ENCODE measurements at places on chromosomes 12 and 14.

- DNase-seq: no peak
These were observed 180.8 kb downstream of the ZFP36L1 start for GRCh38 chr14:68612049-68612448.

DNA sequence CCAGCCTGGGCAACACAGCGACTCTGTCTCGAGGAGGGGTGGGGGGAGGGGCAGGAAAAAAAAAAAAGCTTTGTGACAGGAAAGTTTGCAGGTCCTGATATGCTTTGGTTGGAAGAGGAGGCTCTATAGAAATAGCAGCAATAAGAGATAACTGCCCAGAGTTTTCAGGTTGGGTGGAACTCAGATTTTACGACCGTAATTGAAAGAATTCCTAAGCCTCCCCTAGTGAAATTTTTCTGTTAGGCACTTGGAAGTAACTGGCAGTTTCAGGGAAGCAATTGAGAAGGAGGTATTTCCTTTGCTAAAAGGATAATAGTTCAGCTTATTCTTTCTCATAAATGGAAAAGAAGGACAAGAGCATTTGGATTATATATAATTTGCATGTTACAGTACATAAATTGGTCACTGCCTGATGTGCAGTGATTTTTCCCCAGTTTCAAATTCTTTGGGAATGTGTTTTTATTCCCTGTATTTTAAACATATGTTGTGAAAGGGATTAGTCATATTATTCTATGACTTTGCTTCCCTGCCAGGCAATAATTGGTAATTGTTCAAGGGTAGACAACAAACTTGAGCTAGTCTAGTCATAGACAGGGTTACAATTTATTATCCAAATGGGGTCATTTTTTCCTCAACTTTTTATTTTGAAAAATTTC is 452.8 kb downstream of the AEBP2 start:
- DNase-seq: no peak

DNA sequence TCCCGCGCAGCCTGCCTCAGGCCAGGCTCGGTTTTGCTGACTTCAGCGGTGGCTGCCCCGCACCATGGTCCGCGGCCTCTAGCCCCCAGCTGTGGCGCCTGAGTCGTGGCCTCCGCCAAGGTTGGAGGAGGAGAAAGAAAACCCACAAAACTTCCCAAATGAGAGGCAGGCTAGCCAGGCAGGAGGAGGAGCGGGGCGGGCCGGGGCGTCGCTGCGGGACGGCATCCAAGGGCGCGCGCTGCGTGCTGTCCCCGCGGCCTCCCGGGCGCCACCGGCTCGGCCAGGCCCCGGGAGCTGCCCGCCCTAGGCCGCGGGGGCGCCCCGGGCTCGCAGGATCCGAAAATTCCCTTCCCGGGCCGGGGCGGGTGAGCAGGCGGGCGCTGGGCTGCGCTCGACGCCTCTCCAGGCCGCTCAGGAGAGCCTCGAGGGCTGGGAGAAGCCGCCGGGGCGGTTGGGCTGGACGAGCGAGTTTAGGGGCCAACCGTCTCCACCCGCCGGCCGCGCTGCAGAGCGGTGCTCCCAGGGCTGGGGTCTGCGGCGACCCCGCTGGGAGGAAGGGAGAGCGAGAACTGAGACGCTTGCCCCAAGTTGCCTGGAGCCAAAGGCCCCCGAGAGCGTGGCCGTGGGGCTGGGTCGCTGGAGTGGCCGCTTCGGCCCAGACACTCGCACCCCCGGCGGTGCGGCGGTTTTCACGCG is at the start of gene EFS:
EFS (minus strand) TSS at position 137 of the 696 bp plus-strand sequence. CDS start 147 bp downstream, outside the sequence.
- DNase-seq: no peak

DNA sequence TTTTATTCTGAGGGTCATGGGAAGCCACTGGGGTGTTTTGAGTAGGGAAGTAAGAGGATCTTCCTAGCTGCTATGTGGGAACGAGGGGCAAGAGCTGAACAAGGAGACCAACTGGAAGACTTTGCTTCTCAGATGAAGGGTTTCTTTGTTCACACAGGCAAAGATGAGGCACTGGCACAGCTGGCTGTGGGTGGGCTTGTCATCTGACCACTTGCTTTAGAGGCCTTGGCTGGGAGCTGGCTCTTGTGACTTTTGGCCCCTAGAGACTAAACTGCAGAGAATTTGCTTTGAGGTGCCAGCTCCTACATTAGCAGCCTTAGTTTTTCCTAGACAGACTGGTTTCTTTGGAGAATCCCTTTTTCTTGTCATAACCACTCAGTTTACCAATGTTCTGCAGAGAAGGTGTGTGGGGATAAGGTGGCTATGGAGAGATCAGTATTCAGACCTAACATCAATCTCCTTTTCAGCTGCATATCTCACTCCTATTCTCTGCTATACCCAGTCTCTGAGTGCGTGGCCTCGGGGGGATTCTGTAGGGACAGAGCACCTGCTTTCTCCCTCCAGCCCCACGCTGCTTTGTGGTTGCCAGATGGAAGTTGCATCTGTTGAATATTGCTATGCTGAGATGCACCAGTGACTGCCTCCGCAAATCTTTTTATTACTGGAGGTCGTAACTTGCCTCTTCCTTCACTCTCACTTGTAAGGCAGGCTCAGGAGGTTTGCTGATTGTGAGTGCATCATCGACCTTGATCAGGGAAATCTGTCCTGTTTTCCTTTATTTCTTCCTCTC is 12.7 kb downstream of the PPP2R5C start:
- DNase-seq: no peak

DNA sequence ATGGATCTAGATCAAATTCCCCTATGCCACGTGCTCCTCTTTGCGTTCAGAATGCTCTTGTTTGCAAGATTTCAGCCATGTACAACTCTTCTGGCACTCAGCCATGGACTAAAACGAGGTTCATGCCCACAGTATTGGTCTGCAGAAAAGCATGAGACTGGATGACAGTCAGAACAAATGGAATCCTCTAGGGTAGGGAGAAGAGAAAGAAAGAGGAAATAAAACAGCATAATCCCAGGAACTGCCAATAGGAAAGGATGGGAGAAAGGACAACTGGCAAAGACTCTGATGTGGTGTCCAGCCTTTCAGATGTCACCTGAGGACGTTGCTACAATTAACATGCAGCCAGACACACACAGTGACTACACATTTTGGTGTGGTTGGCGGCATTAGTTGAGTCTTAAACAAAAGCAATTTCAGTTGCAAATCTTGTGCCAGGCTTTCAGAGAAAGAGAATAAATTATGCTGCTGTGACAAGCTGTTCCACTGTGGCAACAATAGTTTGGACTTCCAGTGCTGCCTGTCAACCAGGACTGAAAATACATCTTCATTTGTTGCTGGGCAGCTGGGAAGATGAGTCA is 338.0 kb downstream of the RGS6 start:
- DNase-seq: no peak

- DNase-seq: no peak
These were observed 9.2 kb upstream of the ALDH2 start for GRCh38 chr12:111757361-111758119.

DNA sequence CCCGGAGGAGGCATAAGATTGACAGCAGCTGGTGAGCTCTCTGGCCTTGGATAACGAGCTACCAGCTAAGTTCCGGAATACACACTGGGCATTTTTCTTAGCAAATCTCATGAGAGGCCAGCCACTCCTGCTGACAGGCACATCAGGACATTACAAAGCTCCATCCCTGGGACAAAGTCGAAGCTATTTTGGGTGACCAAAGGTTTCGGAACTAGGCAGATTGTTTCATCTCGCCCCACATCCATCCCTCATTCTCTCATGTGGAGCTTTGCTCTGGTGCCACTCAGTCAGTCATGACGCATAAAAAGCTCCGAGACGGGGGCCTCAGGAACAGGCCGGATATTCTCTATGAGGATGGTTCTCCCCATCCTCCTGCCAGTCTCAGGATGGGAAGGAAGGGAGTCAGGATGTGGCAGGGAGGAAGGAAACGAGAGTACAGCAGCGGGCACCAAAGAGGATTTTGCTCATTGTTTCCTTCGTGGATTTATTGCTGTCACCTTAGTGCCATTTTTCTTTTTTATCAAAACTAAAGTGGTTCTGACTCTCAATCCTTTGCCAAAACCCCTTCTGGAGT is 253.1 kb upstream of the FKBP4 start:
- no peak for DNase-seq

DNA sequence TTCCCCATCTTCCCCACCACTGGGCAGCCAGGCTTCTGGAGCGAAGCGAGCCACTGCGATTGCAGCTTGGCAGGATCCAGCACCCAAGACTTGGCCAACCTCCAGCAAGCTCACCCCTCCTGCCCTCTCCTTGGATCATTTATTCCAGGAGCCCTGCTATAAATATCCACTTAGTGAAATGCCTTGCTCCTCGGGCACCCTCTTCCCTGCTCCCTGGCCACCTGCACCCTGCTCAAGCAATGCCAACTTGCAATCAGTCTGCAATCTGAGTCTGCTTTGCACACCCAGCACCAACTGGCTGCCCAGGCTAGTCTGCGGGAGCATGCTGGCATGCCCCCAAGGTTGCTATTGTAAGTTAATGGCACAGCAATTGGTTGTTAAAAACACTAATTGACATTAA is 666.0 kb downstream of the MED13L start:
- DNase-seq: no peak

DNA sequence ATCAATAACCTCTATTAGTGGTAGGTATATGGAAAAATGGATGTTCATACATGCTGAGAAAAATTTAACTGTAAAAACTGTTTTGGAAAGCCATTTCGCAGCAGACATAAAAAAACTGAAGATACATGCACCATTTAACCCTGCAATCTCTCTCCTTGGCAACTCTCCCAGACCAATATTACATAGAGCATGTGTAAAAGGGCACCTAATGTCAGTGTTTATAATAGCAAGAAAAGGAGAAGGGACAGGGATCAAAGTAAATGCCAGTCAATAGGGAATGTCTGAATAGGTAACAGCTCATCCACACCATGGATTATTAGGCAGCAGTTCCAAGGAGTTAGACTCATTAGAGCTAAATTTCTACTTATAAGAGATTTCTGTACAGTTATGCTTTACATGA is 77.2 kb downstream of the BTG1 start:
- DNase-seq: no peak

- DNase-seq: no peak
These were observed 23.0 kb downstream of the KCNJ8 start for GRCh38 chr12:21751517-21751916.

DNA sequence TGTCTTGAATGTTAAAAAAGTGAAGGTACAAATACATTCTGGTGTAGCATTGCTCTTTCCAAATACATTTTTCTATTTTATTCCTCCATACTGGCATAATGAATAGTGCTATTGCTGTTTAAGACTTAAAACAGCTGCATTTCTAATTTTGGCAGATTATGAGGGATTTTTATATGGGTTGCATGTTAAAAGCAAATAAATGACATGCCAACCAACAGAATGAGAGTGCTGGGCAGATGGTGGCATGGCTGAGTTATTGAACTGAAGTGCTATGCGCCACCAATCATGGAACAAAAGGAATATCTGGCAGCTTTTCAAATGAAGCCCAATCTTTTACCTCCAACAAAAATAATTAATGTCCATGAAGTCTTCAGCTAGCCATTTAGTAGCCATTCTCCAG is 215.0 kb downstream of the PRKD1 start:
- DNase-seq: no peak

DNA sequence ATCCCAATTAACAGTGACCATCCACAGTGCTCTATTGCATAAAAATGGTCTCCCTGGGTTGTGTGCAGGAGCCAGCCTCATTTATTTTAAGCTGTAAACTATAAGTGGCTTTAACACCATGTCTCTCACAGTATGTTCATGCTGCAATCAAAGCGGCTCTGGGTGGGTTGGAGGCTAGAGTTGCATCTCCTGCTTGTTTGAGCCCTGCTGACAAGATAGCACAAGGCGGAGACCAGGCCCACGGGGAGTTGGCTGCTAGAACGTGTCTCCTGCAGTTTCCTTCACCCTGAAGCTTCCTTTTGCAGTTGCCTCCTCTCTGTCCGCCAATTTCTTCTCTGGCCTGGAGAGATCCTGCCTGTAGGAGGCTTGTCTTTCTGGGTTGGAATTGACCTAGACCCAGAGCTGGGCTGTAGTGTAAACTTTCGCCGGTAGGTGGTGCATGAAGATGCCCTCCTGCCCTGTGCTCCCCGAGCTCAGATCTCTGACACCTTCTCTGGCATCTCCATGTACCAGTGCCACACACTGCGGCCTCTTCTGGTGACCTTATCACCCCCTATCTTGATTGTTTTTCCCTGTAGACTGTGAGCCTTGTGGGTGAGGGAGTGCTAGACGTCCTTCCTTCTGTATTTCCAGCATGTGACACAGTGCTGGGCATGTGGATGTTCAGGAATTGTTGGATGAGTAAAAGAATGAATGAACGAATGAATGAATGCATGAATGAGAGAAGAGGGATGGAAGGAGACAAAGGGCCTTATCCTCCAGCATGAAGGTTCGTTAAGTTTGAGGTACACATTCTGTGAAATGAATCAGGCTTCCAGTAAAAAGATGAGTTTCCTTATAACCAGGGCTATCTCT is 10.4 kb downstream of the OTUB2 start:
- DNase-seq: peak; percentile 42

DNA sequence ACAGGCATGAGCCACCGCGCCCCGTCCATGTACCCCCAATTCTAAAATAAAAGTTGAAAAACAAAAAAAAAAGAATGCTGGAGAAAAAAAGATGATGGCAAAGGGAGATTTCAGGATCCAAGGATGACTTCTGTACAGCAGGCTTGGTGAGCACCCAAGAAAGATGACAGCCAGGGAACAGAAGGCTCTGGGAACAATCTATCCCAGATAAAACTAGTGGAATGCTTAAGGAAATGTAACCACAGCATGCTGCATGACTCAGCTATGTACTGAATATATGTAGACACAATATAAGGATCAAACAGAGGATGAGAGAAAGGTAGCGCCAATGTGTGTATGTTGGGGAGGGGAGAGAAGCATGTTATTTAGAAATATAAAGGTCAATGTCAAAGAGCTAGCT is 123.7 kb upstream of the TMTC1 start:
- DNase-seq: no peak

DNA sequence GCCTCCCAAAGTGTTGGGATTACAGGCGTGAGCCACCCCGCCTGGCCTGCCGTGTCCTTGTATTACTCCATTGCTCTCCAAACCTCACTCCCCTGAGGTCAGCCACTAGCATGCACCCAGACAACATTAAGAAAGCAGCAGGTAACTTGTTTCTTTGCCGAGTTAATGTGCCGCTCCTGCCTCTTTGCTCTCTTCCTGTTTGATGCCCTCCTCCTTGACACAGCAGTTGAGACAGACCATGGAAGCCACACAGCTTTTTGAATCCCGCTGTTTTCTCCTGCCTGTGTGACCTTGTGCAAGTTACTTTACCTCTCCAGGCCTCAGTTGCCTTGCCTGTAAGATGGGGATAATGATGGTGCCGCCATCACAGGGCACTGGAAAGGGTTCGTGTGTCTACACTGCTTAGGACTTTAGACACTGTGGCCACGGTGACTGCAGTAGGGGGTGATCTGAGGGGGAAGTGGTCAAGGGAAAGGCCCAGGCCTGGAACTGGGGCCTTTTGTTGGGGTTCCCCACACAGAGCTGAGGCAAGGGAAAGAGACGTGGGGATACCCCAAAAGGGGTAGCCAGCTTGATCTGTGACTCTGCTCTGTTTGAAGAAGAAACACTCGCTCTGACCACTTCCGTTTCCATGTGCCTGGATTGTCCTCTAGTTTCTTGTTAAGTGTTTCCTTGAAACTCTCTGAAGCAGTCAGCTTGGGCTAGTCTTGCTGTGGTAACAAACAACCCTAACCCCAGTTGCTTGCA is 69.3 kb downstream of the RIN3 start:
- DNase-seq: no peak

GRCh38 chr14:75426332-75427125 is 1.3 kb upstream of the JDP2 start:
- no peak for DNase-seq

GRCh38 chr12:11958221-11959091 is 112.3 kb upstream of the BCL2L14 start:
- no peak for DNase-seq

GRCh38 chr12:9928607-9929006 is 3.6 kb downstream of the CLEC2A start:
- DNase-seq: no peak

GRCh38 chr14:104888489-104889374 is 23.7 kb downstream of the CEP170B start:
- DNase-seq: no peak

Measured in activated naive CD8-positive, alpha-beta T cell treated with anti-CD3 and anti-CD28 coated beads, Interleukin-2, amount 50 U/mL, for 16 hours (primary cell).